Smooth muscle cell of the brain vasculature (primary cell): ENCODE measurements at places on chromosomes 1 and 21.

- no peak for DNase-seq
These were observed 1109.3 kb upstream of the B3GALT2 start for GRCh38 chr1:194295685-194296084.

DNA sequence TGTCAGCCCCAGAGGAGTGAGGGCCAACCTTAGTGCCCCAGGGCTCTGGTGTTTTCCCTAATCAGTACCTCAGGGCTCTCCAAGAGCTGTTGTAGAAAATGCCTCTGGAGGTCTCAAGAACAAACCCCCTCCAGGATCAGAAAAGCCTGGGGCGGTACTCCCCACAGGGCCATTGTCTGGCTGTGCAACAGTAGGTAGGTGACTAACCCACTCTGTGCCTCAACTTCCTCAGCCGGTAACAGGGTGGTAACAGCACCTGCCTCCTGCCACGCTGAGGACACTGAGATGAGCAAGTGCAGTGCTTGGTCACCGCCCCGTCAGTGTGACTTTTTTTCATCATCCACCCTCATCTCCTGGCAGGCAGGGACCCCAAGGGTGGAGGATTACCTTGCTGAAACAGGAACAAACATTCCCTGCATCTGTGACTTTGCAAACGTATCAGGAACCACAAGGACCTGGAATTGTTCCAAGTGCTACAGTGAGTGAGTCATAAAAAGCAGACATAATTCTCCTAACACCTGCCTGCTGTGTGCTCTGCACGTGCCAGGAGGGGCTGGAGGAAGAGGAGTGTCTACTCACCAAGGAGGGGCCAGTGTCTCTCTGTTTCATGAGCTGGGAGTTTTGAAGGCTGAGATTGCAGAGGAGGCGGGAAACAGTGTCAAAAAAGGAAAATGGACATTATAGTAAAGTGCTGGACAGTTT lies 440.8 kb downstream of the NPHP4 start:
- DNase-seq: no peak

GRCh38 chr1:150151291-150152181 lies 1.8 kb downstream of the PLEKHO1 start:
- no peak for DNase-seq

DNA sequence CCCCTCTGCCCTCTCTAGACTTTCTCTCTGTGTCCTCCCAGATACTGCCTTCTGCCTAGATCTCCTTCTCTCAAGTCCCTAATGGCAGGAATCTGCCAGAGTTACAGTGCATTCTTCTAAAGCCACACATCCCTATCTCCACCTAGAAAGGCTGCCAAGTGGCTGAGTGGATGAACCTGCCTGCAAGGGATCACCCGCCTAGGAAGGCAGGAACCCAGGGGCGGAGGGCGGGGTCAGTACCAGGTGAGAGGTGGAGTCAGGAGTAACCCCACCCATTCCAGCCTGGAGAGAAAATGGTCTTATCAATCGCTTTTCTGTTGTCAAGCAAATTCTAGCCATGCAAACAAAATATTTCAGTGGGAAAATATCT lies 60.8 kb downstream of the BCAR3 start:
- DNase-seq: no peak

GRCh38 chr1:180155182-180155682 lies 563 bp downstream of the QSOX1 start:
- DNase-seq: no peak

GRCh38 chr1:3573500-3573899 lies 37.8 kb downstream of the MEGF6 start:
- no peak for DNase-seq

- DNase-seq: no peak
These were observed 48.7 kb downstream of the TTLL7 start for GRCh38 chr1:83950106-83950661.

GRCh38 chr1:154081386-154082126 lies 73.3 kb downstream of the NUP210L start:
- no peak for DNase-seq

GRCh38 chr1:64894438-64895196 lies 71.7 kb downstream of the JAK1 start:
- no peak for DNase-seq

DNA sequence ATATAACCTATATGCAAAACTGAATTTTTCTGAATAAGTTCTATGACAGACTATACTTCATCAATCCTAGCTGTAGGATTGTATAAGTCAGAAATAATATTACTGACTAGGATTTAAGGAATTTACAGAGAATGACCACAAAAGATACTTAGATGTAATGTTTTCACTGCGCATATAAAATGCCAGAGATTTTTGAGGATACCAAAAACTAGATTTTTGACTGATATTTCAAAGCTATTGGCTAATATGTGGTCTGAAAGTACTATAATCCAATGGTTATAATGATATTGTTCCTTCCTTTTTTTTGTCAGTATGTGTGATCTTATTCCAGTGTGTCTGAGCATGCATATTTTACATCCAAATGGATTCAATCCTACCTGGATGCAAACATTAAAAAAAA lies 17.0 kb upstream of the IFI44L start:
- DNase-seq: no peak
